NCI-H1092 (cell line): ENCODE measurements at places on chromosomes 3 and 15.

DNA sequence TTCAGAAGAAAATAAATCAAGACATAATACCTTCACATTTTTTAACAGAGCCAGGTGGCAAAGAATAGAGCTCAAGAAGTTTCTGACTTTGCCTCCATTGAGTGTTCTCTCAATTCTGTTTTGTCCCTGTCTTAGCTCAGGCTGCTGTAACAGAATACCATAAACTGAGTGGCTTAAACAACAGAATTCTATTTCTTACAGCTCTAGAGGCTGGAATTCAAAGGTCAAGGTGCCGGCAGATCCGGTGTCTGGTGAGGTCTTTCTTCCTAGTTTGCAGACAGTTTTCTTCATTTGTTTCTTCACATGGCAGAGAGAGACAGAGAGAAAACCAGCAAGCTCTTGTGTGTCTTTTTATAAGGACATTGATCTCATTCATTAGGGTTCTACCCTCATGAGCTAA is 25.6 kb downstream of the IQCH start:
- DNase-seq: no peak

GRCh38 chr3:157063469-157063868 is 96.5 kb downstream of the CCNL1 start:
- no peak for DNase-seq

DNA sequence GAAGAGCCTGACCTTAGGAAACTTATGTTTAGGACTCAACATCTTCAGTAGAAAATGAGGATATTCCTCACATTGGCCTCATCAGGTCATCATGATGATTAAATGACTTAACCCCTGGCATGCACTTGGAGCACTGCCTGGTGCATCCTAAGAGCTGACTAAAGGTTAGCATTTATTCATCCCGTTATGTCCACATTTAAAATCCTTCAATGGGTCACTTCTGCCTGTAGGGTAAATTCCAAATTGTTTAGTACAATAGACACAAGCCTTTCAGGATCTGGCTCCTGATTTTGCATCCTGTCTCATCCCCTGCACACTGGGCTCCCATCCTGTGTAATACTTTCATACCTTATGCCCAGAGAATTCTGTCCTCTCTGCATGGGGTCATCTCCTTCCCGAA is 195.2 kb upstream of the MCTP2 start:
- DNase-seq: no peak

GRCh38 chr15:92091155-92091734 is 237.7 kb downstream of the SLCO3A1 start:
- DNase-seq: no peak

- no peak for DNase-seq
Observed at GRCh38 chr3:126146525-126147146, 33.8 kb downstream of the ALDH1L1 start.

GRCh38 chr15:61621146-61621545 is 392.0 kb upstream of the RORA start:
- DNase-seq: peak; percentile 46

DNA sequence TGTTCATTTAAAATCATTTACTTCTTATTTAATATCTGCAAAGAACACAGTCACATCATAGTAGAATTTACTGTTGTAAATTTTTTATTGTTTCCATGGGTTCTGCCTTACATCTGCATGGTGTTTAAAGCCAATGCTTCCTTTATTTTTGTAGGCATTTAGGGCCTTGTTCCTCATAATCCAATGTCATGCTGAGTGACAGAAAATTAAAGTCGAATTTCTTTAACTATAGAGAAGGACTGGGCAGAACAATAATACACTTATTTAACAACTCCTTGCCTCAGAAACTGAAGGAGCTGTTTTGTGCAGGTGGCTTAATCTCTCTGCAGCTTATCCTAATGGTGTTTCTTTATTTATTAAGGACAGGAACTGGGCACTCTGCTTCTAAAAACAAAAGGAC is 149.6 kb downstream of the LEKR1 start:
- no peak for DNase-seq

DNA sequence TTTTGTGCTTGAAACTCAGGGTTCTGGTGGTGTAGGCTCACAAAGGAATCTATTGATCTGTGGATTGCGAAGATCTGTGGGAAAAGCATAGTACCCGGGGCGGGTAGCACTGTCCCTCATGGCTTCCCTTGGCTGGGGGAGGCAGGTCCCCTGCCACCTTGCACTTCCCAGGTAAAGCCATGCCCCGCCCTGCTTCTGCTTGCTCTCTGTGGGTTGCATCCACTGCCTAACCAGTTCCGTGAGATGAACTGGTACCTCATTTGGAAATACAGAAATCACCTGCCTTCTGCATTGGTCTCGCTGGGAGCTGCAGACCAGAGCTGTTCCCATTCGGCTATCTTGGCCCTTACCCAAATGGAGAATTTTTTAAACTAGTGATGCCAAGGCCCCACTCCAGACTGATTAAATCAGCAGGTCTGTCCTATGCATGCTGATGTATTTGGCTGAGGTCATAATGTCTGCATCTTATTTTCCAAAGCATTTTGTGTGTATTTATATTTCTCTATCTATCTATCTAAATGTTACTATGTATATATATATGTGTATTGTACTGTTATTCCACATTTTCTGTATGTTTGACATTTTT is 65.5 kb upstream of the SLC7A14 start:
- no peak for DNase-seq

- no peak for DNase-seq
Observed at GRCh38 chr15:77329202-77329601, 90.7 kb downstream of the PEAK1 start.

- DNase-seq: no peak
Observed at GRCh38 chr3:110791995-110792686, 279.5 kb upstream of the NECTIN3 start.

DNA sequence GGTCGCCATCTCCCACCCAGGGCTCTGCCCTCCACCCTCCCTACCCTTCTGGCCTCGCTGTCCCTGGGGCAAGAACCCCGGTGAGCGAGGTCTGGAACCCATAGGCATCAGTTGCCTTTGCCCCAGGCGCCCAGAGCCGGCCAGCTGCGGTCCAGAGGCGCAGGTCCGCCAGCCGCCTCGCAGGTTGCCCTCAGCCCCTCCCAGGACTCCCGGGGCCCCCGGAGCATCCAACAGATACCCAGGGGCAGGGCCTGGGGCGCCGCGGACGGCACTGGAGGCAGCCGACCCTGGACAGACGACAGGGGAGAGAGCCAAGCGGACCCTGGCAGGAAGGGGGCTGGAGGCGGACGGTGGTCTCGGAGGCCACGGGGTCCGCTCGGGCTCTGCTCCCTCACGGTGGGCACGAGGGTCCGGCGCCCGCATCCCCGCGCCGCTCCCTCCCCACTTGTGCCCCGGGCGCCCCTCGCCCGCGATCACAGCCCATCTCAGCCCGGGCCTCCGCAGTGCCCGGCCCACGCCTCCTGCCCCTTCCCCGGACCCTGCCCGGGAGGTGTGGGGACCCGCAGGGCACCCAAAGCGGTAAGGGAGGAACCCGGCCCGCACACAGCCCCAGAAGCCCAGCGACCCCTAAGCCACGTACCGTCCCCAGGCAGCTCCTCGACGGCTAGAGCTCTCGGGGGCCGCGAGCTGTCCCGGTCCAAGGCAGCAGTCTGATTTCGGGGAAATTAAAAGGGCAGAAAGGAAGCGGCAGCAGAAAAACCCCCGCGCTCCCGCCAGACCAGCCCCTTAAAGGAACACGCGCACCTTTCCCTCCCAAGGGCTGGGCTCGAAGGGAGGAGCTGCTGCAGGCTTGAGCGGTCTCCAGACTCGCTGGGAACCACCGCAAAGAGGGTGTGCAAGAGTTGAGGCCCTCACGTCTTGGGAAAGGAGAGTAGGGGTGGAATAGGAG is at the start of gene HAPLN3:
TSS of gene HAPLN3 (minus strand) at position 726 of the 949 bp plus-strand sequence. CDS start 8,246 bp downstream, outside the sequence.
- no peak for DNase-seq

- no peak for DNase-seq
Observed at GRCh38 chr15:55703873-55704301, 39.1 kb downstream of the PRTG start.
